ENCODE measurements at places on chromosomes 1 and 21. TPM values are rescaled to one million over a fixed set of nuclear protein-coding genes. Genes with fewer than 3 reads are reported as not detected.

The TSSK3 gene
- polyA plus RNA-seq: 3.6 TPM

DNA sequence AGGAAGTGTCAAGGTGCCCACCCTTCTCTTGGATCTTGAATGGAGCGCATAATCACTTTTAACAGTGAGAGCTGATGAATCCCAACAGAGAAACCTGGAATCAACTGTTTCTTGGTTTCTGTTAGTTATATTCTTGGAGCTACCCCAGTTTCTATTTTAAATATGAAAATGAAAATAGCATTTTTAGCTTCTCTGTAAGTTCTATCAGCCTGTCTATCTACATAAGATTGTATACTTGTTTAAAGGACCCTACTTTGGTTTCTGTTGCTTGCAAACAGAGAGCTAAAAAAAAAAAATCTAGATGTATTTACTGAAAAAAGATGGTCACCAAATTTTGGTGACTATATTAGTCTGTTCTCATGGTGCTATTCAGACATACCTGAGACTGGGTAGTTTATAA, 670.0 kb downstream of the NCAM2 start:
- DNase-seq: no peak

GRCh38 chr1:24154215-24154614, 11.3 kb upstream of the IL22RA1 start:
- DNase-seq: no peak

DNA sequence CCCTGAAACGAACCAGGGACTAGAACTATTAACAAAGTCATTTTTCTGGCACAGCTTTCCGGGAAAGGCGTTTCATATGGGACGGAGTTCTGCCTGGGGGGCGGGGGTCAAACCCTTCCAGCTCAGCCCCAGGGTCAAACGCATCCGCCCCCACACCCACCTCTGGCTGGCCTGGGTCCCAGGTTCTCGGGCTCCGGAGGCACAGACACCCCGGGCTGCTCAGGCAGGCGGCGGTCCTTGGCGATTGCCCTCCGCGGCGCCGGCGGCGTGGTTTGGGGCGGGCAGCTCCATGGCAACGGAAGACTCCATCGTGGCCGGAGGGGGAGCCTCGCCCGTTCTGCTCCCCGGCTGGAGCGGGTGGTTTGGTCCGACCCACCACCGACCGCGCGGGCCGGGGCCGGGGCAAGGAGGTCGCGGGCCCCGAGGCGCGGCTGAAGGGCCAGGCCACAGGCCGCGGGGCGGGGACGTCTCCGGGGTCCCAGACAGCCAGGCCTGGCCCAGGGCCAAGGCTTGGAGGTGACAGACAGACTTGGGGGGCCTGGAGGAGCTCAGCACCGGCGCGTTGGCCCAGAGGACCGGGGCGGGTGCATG, at the start of gene CFAP74:
CFAP74 (minus strand) TSS at position 246 of the 591 bp plus-strand sequence. CDS start 12,830 bp downstream, outside the sequence.
- peak; percentile 44 for DNase-seq

The AQP10 gene
- polyA plus RNA-seq: 0.14 TPM

DNA sequence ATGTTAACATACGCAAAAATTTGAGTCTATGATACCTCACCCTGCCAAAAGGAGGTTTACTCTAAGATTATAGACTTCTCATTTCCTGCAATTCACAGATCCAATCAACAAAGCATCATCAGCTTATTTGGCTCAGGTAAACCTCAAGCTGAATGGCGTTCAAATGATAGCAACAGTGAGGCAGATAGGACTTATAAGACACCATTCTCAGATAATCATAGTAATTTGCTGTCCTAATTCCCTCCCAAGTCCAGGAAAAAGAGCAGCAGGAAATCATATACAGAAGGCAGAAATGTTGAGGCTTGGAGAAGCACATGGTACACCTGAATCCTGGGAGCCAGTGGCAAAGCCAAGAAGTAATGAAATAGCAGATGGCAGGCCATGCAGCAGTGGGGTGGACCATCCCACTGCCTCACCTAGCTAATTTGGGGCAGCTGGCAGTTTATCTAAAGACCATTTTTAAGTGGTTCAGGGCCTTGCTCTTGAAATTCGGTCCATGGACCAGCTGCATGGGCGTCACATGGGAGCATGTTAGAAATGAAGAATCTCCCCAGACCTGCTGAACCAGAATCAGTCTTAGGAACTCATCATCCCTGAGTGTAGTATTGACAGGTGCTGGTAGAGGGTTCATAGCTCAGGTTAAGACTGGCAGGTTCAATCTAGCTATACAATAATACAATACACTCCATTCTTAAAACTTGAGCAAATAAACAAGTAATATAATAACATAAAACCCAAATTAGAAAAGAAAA, 57.7 kb downstream of the ASTN1 start:
- no peak for DNase-seq

DNA sequence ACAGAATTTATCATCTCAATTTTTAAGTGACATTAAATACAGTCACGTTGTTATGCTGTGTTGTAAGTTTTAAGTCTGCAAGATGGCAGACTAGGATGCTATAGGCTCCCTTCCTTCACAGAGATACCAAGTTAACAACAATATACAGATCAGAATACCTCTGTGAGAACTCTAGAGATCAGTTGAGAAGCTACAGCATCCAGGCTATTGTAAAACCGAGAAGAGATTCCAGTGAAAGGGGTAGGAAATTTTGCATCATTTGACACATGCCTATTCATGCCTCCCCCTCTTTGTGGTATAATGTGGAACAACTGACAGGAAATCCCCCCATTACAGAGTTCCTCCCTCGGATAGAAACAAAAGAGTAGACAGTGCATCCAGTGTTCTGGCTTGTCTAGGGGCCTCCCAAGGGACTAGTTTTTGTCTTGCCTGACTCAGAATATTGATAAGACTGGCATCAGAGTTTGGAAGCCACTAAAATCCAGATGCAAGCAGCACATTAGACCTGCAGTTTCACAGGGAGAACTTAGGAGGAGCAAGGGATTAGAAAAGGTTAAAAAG, 80.6 kb downstream of the LBR start:
- no peak for DNase-seq

GRCh38 chr21:38912102-38912629, 106.4 kb downstream of the ETS2 start:
- DNase-seq: no peak

DNA sequence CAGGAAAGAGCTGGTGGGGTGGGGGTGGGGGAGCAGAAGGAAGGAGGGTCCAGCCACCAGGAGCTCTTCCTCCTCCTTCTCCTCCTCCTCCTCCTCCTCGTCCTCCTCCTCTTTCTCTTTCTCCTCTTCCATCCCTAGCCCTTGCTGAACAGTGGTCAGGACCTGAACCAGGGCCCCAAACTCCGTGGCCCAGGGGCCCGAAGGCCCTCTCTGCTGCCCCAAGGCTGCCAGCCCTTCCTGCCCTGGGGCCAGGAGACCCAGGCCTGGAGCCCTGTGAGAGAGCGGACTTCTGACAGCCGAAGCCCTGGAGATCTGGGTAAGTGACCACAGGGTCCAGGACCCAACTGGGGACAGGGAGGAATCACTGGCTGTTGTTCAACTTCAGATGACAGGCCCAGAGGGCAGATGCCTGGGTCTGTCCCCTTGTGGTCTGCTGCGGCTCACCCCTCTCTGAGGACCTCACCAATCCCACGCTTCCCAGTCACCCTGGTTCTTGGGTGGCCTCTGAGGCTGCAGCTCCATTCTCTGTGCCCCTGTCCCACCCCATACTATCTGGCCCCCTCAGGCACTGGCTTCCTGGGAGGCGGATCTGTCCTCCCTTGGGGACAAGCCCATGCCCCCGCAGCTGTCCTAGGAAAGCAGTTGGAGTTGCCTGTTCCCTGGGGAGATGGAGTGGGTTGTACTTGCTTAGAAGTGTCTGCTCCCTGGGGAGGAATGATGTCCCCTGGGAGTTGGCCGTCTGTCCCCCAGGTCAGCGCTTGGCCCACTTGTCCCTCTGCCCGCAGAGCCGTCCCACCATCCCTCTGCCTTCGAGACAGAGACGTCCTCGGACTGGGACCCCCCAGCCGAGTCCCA, 51.8 kb downstream of the VWA5B1 start:
- no peak for DNase-seq

DNA sequence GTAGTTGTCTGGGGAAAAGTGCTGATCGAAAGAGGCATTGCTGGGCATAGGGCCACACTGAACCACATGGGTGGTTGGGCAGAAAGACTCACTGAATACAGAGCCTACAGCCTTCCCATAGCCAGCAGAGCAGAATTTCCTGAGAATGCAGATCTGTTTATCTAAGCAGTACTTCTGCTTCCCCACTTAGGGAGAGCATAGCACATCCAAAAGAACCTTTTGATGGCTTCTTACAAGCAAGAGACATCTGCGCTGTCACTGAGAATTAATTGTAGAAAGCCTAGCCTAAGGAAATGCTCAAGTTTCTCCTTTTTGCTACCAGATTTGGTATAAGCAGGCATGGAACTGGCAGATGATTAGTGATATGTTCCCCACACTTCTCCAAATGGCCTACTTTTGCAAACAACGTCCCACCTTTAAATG, 13.0 kb upstream of the KLHDC8A start:
- no peak for DNase-seq

The LHX8 gene
- not detected for polyA plus RNA-seq

DNA sequence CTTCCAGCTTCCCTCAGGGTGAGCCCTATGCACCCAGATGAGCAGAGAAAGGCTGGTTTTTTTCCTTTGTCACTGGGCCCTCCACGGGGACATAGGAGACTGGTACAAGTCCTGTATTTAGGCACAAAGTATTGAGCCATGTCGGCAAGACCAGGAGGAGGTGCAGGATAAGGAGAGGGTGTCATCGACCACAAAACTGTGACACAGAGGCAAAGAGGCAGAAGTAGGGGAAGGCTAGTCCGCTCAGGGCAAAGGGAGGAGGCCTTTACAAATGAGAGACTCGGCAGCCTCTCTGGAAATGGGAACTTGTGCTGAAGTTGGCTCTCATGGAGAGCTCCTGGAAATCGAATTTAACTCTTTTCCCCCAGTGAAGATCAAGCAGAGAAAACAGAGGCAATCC, 70.7 kb upstream of the CAMK1G start:
- DNase-seq: no peak

- DNase-seq: no peak
Observed at GRCh38 chr1:1274299-1274930, 761 bp upstream of the UBE2J2 start.

GRCh38 chr1:219568733-219569132, 44.2 kb downstream of the ZC3H11B start:
- DNase-seq: no peak

The PSMB2 gene
- 85.3 TPM for polyA plus RNA-seq

DNA sequence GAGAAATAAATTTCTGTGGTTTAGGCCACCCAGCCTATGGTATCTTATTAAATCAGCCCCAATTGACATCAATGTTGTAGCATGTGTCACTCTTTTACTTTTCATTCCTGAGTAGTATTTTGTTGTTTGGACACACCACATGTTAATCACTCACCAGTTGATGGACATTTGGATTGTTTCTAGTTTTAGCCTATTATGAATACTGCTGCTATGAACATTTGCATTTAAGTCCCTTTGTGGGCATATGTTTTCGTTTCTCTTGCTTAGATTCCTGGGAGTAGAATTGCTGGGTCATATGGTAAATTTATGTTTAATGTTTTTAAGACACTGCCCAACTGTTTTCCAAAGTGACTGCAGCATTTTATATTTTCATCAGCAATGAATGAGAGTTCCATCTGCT, 50.2 kb upstream of the NUF2 start:
- no peak for DNase-seq

DNA sequence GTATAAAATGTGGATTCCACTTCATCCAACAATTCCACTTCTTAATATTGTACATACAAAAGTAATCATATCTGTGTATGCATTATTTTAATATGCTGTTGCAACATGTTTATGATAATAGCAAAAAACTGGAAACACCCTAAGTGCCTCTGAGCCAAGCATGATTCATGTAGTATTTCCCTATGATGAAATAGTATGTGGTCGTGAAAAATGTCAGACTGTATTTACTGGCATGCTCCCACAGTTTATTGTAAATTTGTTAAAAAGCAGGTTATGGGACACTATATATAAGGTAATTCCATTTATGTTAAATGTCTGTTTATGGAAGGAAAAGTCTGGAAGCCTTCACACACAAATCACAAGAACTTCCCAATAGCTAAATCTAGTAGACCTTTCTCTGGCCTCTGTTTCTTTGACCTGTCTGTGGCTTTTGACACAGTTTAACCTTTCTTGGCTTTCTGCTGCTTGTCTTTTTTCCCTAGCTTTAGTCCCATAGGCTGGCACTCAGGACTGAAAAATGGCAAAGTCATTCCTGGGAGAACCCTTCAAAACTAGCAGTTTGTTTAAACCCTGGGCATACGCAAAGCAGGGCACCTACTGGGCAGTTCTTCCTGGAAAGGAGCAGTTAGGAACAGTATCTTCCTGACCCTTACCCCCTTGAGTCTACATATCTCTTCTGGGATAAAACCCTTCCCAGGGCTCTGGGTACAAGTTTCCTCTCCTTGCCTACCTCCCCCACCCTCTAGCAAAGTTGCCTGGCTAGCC, 65.4 kb upstream of the ARTN start:
- DNase-seq: no peak

The SH3D21 gene
- 19.0 TPM for polyA plus RNA-seq

DNA sequence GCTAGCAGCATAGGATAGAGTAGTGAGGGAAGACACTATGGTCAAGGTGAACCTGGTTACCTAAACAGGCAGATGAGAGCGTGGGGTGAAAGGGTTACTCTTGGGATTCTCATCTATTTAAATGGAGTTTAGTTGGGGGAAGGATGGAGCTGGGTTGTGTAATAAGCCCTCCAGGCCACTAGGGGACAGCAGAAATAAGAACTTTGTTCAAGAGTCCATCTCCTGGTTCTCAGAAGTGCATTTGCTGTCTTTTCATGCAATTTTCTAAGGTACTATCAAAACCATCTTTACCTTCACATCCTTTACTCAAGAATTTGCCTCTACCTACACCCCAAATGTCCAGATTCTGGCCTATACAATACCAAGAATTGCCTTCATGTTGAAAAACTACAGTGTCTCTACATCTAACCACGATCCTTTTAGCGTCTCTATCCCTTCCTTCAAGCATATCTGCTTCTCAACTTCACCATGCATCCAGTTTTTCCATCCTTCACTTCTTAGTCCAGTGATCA, 28.0 kb downstream of the SLAMF1 start:
- DNase-seq: no peak

- peak; percentile 47 for DNase-seq
Observed at GRCh38 chr1:77888781-77889642, 588 bp downstream of the NEXN start.

DNA sequence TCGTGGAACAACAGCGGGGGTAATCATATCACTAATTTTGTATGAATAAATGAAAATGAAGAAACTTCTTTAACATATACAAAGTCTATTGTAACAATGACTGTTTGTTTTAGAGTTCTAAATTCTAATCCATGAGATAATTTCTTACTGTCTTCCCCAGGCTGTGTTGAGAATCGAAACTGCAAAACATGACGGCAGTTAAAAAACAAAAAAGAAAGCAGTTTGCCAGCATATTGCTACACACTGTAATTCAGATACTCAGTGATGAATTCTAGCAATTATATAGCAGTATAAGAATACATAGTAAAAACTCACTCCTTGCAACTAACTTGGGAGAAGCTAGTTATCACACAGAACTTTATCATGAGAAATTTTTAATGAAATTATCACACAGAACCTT, 22.1 kb downstream of the INSL5 start:
- no peak for DNase-seq

The GNAT2 gene
- polyA plus RNA-seq: not detected

The AGL gene
- polyA plus RNA-seq: 30.3 TPM

GRCh38 chr1:36008546-36009197, 75.2 kb upstream of the TEKT2 start:
- DNase-seq: no peak

The SLC45A1 gene
- polyA plus RNA-seq: 2.6 TPM

GRCh38 chr1:3028531-3029282, 7.4 kb downstream of the ACTRT2 start:
- DNase-seq: no peak

Data from renal cortex interstitium (tissue), 15 donors.